Left renal pelvis (tissue), 4 donors: ENCODE measurements at places on chromosomes 5 and 9. TPM values are rescaled to one million over a fixed set of nuclear protein-coding genes. Genes with fewer than 3 reads are reported as not detected.
A peak's percentile ranks its signal among the peaks of the same experiment; 100 is the strongest.

DNA sequence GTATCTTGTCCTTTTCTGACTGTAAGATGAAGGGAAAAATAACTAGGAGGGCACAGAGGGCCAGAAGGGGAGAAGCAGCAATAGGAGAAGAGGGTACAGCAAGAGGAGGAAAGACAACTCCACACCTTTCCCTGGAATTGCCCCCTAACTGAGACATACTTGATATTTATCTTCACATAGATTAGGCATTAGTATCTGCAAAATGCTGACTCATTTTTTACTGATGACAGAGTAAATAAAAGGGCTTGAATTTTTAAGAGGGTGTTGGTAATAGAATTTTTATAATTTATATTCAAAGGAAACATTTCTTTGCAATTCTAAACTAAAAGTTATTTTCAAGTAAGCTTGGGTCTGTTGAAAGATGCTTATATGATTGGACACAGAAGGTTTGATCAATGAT is 86.8 kb upstream of the PRRC1 start:
- no peak for DNase-seq

- no peak for DNase-seq
Measured at GRCh38 chr5:21688655-21689054, 1164.5 kb downstream of the CDH12 start.

- no peak for DNase-seq
Measured at GRCh38 chr9:125637241-125637640, 69.8 kb downstream of the MAPKAP1 start.

- no peak for DNase-seq
Measured at GRCh38 chr9:121261107-121261460, 6.9 kb upstream of the GSN start.

Gene CLIC3
- polyA plus RNA-seq, result 0.53 TPM

Gene GRM6
- 1.4 TPM for polyA plus RNA-seq

Gene ANKRD34B
- polyA plus RNA-seq, result 0.29 TPM

DNA sequence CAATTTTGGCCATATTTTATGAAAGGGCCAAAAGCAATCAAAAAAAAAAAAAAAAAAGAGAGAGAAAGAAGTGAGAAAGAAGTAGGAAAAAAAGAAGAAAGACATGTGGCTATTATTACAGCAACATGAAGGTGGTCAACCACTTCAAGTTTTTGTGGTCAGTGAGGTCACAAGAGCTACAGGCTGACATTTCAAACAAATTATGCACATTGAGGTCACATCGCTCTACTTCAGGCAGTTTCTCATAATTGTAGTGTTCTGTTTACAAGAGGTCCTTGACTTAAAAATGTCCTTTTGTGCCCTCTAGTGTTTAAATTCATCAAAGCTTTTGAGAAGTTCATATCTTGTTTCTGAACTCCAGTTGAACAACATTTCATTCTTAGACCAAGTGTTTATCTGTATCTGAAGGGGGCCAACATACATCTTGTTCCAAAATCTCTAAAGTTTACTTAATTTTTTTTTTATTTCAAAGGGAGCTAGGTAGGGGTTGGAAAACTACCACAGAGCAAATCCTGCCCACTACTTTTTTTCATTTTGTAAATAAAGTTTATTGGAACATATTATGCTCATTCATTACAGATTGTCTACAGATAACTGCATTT is 513.1 kb downstream of the PDE4D start:
- peak; percentile 53 for DNase-seq

- DNase-seq, result no peak
Measured at GRCh38 chr5:63085561-63085960, 506.9 kb downstream of the LRRC70 start.

Gene TPM2
- polyA plus RNA-seq, result 285 TPM

- no peak for DNase-seq
Measured at GRCh38 chr5:155040984-155041653, 27.6 kb downstream of the KIF4B start.

Gene NDUFAF2
- polyA plus RNA-seq, result 28.7 TPM

DNA sequence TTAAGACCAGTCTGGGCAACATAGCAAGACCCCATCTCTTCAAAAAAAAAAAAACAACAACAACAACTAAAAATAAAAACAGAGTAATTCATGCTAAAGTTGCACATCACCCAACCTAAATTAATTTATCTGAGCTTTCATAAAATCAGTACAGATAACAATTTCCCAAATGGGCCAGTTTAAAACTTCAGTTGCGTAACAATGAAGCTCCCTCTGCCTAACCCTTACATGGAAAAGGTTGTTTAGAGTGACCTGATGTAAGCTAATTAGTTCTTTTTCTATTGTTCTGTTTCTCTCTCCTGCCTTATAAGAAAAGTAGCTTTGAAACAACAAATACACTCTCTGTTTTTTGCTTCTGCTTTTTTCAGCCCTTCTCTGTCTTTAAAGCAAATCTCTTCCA is 46.2 kb upstream of the SLC28A3 start:
- DNase-seq, result no peak
